ENCODE measurements at places on chromosomes 7 and 10.

DNA sequence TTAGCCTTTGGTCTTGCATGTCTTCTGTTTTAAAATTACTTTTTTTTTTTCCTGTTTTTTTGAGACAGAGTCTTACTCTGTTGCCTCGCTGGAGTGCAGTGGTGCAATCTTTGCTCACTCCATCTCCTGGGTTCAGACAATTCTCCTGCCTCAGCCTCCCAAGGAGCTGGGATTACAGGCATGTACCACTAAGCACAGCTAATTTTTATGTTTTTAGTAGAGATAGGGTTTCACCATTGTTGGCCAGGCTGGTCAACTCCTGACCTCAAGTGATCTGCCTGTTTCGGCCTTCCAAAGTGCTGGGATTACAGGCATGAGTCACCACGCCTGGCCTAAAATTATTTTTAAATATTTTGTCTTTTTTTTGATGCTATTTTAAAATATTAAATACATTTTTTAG is 38.5 kb downstream of the MLLT10 start:
- DNase-seq: no peak

DNA sequence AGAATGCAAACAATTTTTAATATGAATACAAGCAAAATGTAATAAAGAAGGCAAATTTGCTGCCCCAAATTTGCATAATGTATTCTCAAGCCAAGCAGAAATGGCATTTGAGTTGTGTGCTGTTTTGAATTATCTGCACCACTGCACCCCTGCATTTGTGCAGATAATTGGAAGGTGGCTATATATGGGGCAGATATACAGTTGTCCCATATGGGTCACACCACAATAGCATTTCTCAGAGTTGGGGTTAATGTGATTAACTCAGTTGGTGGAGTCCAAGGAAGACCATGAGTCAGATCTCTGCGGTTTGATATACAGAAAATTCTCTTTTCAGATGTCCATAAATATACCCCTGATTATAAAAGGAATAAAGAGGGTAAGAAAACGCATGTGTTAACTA is 68.9 kb upstream of the EXOC4 start:
- DNase-seq: no peak

DNA sequence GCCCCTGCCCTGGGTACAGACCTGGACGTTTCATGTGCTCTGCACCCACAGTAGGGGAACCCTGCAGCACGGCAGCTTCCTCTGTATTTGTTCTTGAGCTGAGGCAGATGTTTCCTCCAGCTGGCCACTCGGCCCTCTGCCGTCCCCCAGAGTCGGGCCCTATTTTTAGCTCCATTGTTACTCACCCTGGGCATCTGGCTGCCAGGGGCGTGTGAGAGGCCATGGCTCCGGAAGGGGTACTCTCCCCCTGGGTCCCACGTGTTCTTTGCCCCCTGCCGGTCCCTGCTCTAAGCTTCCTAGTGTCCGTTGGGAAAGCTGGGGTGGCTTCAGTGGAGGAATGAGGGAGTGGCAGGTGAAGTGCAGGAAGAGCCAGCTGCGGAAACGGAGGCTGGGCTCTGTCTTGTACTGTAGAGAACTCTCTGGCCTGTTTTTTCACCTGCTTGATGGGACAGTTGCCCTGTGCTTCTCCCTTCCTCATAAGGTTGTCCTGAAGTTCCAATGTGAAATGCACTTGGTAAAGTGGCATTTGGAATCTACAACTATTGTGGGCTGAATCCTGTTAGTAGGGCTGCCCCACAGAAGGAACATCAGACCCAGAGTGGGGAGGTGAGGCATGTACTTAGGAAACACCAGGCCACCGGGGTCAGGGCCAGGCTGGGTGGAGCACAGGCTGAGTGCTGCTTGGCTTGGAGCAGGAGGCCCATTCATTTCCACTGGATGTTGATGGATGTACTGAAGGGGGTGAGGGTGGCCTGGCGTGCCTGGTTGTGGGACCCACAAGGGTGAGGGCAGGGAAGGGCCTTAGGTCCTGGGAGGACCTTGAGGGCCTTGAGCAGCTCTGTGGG is 30.6 kb downstream of the PALD1 start:
- no peak for DNase-seq

GRCh38 chr10:30182191-30183054 is 123.0 kb upstream of the JCAD start:
- DNase-seq: no peak

DNA sequence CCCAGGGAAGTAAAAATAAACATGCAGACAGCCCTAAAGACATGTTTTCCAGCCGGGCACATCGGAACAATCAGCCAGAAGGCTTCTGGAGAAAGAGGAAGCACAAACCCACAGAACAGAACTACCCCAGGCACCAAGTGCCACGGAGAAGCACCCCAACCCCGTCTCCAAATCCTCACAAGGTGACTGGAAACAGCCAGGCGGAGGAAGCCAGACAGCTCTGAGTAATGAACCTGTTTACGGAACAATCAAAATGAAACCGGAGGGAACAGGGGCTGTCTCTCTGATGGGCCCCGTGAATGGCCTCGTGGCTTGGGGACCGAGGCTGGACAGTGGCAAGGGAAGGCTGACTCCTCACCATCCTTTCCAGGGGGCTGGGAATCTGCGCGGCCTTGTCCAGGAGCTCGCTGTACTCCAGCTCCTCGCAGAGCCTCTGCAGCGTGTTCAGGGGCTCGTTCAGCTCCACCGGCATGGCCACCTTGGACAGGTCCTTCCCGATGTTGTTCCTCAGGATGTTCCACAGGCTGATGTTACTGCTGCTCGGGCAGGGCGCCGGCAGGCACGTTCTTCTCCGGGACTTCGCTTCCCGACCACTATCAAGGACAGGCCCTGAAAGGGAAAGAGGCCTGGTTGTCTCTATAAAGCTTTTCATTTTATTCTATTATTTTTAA is 77.0 kb upstream of the GSDME start:
- DNase-seq: no peak

DNA sequence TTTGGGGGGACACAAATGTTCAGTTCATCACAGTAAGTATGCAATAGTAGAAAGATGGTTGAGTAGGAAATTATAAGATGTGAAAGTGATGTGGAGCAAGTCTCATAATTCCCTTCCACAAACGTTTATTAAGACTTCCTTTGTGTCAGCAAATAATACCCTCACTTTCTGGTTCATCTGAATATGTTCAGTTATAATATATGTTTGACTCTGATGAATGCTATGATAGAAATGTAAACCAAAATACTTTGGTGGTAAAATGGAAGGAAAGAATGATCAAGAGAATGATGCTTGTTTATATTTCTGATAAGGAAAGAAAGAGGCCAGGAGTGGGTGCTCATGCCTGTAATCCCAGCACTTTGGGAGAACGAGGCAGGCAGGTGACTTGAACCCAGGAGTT is 111.7 kb upstream of the PLXDC2 start:
- no peak for DNase-seq

GRCh38 chr7:66267249-66267648 is 62.1 kb downstream of the TPST1 start:
- DNase-seq: no peak

- no peak for DNase-seq
These were observed 8.3 kb upstream of the SLC18A3 start for GRCh38 chr10:49601857-49602256.

- no peak for DNase-seq
These were observed 84.6 kb upstream of the CAPZA2 start for GRCh38 chr7:116777651-116778281.

GRCh38 chr10:29127037-29127700 is 161.7 kb upstream of the LYZL1 start:
- no peak for DNase-seq

DNA sequence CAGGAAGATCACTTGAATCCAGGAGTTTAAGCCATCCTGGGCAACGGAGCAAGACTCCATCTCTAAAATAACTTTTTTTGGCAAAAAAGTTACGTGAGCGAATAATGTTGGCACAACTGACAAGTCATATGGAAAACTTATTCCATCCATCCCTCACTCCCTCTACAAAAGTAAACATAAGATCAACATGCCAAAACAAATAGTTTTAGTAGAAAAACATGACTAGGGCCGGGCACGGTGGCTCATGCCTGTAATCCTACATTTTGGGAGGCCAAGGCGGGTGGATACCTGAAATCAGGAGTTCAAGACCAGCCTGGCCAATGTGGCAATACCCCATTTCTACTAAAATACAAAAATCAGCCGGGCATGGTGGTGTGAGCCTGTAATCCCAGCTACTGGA is 25.6 kb downstream of the SLC25A16 start:
- no peak for DNase-seq

DNA sequence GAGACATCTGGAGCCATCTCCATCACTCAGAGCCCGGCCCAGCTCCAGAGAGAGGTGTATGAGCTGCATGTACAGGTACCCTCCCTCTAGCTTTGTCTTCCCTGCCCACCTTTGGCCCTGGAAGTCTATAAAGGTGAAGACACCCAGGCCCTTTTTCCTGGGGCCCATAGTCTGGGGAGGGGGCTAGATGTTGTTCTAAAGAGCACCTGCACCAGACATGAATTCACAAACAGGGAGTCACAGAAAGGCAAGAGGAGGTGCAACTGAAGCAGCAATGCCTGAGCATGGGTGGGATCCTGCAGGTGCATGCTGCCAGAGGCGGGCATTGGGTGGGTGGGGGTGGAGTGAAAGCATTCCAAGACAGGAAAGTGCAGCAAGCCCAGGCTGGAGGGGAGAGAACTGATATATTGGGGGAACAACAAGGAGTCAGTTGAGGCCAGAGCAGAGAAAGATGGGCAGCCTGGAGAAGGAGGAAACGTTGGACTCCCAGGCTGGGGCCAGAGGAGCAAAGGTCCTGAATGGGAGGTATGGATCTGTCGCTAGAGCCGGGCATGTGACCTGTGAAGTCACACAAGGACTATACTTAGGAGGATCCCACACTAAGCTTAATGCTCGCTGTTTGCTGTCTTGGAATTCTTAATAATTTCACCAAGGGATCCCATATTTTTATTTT is 11.7 kb downstream of the CDHR1 start:
- no peak for DNase-seq

GRCh38 chr7:100127866-100128636 is 1.3 kb downstream of the MBLAC1 start:
- no peak for DNase-seq

GRCh38 chr10:26199841-26200240 is 16.7 kb upstream of the GAD2 start:
- no peak for DNase-seq

- DNase-seq: no peak
These were observed 51.7 kb downstream of the CREM start for GRCh38 chr10:35178331-35178730.

GRCh38 chr10:80466724-80467326 is 12.7 kb downstream of the TSPAN14 start:
- no peak for DNase-seq

- DNase-seq: no peak
These were observed 39.8 kb upstream of the ZNF438 start for GRCh38 chr10:31071232-31072005.

GRCh38 chr7:150848561-150849115 is 3.7 kb upstream of the AOC1 start:
- no peak for DNase-seq

GRCh38 chr7:14936554-14936953 is 34.0 kb upstream of the DGKB start:
- DNase-seq: no peak

- DNase-seq: no peak
These were observed 25.7 kb downstream of the TMEM176A start for GRCh38 chr7:150826061-150826849.

GRCh38 chr7:36617408-36617807 is 106.9 kb downstream of the AOAH start:
- no peak for DNase-seq

- DNase-seq: no peak
These were observed 21.6 kb upstream of the MET start for GRCh38 chr7:116650436-116650835.

GRCh38 chr10:79937701-79938151 is 11.2 kb downstream of the SFTPD start:
- no peak for DNase-seq

GRCh38 chr7:90262438-90262837 is 17.5 kb downstream of the CFAP69 start:
- DNase-seq: no peak

DNA sequence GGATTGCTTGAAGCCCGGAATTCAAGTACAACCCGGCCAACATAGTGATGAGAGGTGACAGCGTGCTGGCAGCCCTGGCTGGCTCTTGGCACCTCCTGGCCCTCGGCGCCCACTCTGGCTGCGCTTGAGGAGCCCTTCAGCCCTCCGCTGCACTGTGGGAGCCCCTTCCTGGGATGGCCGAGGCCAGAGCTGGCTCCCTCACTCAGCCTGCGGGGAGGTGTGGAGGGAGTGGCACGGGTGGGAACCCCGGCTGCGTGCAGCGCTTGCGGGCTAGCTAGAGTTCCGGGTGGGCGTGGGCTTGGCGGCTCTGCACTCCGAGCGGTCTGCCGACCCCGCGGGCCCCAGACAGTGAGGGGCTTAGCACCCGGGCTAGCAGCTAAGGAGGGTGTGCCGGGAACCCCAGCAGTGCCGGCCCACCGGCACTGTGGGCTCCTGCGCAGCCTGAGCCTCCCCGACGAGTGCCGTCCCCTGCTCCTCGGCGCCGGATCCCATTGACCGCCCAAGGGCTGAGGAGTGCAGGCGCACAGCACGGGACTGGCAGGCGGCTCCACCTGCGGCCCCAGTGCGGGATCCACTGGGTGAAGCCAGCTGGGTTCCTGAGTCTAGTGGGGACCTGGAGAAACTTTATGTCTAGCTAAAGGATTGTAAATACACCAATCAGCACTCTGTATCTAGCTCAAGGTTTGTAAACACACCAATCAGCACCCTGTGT is 12.1 kb upstream of the RNF216 start:
- no peak for DNase-seq

DNA sequence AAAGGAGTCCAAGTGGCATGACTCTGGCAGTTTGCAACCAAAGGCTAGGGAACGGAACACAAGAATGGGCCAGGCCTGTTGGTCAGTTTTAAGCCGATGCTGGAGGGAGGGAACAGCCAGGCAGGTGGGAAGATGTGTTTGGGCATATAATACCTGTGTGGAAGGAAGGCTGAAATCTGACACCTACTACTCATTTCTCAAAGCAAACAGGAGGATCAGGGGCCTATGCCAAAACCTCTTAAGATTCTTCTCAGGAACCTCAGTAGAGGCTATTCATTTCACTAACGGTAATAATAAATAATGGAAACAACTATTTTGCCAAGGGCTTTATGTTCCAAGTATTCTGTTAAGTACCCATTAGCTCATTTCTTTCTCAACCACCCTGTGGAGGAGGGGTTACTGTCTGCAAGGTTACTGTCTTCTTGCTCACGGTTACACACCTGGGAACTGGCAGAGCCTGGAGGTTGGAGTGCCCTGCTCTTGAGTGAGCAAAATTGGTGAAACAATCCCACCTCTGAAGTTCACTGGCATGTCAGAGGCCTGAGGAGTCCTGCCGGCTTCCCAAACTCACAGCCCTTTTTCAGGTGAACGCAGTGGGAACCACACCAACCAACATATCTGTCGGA is 35.5 kb downstream of the GOT1 start:
- DNase-seq: no peak

Data from activated CD8-positive, alpha-beta memory T cell treated with anti-CD3 and anti-CD28 coated beads for 4 hours (primary cell).